Aorta (tissue), 5 donors: ENCODE measurements at places on chromosomes 13 and 19. TPM values are rescaled to one million over a fixed set of nuclear protein-coding genes. Genes with fewer than 3 reads are reported as not detected.

CYP4F3 gene
- not detected for polyA plus RNA-seq

ZSCAN5B gene
- not detected for polyA plus RNA-seq

RNF113B gene
- not detected for polyA plus RNA-seq

DIRAS1 gene
- polyA plus RNA-seq, result 0.13 TPM

CEP89 gene
- 18.3 TPM for polyA plus RNA-seq

C19orf33 gene
- polyA plus RNA-seq, result 22.7 TPM

KLK15 gene
- not detected for polyA plus RNA-seq

NDUFA13 gene
- polyA plus RNA-seq, result 307 TPM

OR7E24 gene
- not detected for polyA plus RNA-seq

KIR3DL2 gene
- not detected for polyA plus RNA-seq

PRKCSH gene
- 90.2 TPM for polyA plus RNA-seq

DNA sequence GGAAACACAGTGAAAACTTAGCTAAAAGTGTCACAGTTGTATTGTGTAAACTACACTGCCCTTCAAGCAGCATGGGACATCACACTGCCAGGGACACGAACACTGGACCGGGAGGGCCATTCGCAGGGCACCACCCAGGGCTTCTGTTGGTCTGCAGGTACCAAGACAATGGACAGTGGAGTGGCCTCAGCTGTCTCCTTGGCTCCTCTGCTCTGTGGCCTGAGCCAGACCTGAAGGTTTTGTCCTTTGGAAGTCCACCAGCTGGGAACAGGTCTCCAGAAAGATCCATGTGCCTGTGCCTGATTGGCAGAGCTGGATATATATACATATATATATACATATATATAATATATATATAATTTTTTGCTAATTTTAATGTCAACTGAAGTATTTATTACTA, 149.8 kb downstream of the ZNF536 start:
- no peak for DNase-seq

- no peak for DNase-seq
Measured at GRCh38 chr13:83297586-83298290, 584.5 kb downstream of the SLITRK1 start.

- no peak for DNase-seq
Measured at GRCh38 chr13:40578055-40578454, 88.4 kb downstream of the FOXO1 start.

- DNase-seq, result no peak
Measured at GRCh38 chr13:71597150-71597549, 269.9 kb downstream of the DACH1 start.

DNA sequence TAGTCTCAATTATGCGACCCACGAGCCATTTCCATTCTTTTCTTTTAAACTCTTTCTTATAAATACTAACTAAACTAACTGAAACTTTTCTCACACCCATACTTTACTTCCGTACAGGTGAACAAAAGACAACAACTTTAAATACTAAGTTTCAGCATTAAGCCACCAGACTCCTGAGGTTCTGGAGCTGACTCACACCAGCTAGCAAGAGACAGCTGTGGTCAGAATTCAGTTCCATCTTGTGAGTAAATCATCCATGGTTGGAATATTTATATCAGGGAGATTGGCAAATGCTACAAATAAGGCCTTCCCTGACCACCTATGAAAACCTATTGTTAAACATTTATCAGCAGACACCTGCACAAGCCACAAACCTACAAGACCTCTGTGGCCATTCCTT, 897.0 kb downstream of the EFNB2 start:
- DNase-seq, result no peak

GRCh38 chr13:106987427-106987785, 419.5 kb upstream of the ARGLU1 start:
- no peak for DNase-seq

- DNase-seq, result no peak
Measured at GRCh38 chr13:76641056-76641455, 245.1 kb downstream of the KCTD12 start.

GRCh38 chr13:84812789-84813188, 930.5 kb upstream of the SLITRK1 start:
- no peak for DNase-seq

DNA sequence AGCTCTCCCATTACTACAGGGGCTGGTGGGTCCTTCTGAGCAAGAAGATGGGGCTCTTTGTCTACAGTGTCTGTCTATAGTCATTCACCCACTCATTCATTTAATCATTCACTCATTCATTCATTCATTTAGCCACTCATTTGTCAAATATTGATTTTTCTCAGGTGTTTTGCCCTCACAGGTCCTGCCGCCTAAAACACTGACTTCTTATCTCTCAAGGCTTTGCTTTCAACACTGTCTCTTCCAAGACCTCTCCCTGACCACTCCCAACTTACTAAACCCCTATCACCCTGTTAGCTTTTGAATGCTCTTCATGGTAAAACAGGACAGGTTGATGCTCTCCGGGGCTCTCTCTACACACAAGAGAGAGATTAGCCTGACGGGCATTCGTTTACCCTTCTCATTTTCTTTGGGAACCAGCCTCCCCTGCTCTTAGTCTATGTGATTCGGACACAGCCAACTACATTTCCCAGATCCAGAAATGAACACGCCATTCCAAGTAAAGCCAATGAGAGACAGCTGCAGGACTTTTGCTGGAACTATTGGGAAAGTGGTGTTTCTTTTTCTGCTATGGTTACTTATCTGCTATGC, 22.7 kb downstream of the FAM187B start:
- DNase-seq, result no peak

DNA sequence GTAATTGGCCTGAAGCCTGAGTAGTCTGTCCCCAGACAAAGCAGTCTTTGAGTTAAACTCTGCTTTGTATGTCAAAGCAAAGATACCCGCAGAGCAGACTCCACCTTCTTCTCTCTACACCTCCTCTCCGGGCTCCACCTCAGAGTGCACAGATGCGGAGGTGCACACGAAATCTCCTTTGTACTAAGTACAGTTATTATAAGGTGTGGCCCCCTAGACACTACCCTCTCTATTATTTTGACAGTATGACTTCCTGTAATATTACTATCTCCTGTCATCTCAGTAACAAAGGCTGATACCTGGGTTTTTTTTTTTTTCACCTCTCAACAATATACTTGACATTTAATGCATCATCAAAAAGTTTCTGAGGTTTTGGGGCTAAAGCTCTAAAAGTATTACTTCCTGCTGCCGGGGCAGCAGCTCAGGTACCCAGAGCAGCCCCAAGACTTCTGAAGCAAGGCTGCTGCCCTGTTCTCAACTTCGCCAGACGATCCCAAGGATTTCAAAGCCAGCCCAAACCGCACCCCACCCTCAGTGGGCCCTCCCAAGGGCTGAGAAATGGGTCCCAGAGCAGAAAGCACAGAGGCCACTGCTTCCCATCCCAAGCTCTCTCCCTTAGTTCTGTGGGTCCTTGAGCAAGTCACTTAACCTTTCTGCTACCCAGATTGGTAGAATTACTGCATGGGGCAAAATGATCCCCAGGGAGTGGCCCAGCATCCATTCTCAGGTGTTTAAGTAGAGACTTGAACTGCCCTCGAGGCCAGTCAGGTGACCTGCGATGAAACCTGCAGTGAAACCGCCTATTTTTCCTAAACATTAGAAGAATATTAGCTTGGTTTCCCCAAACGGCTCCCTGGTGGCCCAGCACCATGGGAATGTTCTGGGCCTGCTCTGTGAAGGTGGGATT, 180.6 kb downstream of the FOXO1 start:
- DNase-seq, result no peak

- DNase-seq, result peak; percentile 65
Measured at GRCh38 chr19:10112895-10113591, 1.6 kb downstream of the P2RY11 start.

GRCh38 chr19:30209617-30210600, 162.3 kb upstream of the ZNF536 start:
- no peak for DNase-seq
